Natural killer cell treated with Interleukin-12 subunit alpha and Interleukin-12 subunit beta and Interleukin-15 and Interleukin-18, amount 100 ng/mL, for 72 hours (primary cell): ENCODE measurements at places on chromosomes 16 and 17. TPM values are rescaled to one million over a fixed set of nuclear protein-coding genes. Genes with fewer than 3 reads are reported as not detected.

SLC35G6 gene
- total RNA-seq, result not detected

ITGA2B gene
- total RNA-seq, result 6.8 TPM

DNA sequence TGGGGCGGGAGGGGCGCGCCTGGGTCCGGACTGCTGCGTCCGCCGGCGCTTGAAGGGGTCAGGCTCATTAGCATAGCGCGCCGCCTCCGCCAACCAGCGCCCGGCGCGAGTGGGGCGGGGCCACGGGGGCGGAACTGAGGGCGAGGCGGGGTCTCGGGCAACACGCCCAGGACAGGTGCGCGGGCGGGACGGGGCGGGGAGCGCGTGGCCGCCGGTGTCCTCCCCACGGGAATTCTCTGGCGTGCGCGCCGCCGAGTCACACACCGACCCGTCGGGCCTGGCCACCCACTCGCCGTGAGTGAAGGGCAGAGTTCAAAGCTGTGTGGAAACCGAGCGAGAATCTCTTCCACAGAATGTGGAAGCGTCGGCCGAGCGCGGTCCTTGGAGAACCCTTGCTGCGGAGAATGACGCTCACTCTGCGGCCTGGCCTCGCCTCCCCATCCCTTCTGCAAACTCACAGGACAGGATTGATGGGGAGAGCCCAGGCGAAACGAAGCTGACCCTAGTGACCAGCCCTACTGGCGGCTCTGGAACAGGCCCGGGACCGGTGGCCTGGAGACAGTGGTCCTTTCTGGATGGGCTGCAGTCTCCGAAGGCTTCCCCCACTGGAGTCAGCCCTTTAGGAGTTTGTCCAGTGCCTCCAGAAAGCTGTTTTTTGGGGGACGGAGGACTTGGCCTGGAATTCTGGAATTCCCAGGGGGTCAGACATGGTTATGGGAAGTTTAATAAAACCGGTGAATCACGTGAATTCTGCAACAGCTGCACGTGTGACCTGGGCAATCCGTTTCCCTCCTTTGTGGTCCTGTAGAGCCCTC, at the start of gene SNAI3:
Gene SNAI3, minus strand, starts transcription at position 69 of the 815 bp plus-strand sequence. CDS start 101 bp downstream, outside the sequence.
- peak; percentile 91 for DNase-seq

DNA sequence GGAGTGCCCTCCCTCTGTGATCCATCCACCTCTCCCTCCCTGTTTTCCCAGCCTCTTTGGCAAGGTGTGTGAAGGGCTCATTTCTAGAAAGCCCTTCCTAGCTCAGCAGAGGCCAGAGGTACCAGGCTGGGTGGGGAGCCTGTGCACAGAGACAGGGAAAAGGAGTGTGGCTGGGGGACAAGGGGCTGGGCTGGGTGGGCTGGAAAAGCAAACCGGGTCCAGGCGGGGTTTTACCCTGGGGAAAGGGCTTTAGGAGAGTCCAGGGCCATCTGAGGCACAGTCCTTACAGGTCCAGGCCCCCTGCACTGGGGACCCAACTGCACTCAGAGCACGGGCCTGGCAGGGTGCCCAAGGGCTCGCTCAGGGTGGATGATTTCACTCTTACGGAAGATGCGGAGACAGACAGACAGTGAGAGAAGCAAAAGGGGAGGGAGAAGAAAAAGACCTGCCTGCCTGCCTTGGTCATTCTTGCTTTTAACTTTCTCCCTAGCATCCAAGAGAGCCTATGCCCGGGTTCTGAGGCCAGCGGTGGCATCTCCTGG, 7.0 kb downstream of the CRHR1 start:
- DNase-seq, result no peak
